ENCODE measurements at places on chromosomes 12 and 14.

DNA sequence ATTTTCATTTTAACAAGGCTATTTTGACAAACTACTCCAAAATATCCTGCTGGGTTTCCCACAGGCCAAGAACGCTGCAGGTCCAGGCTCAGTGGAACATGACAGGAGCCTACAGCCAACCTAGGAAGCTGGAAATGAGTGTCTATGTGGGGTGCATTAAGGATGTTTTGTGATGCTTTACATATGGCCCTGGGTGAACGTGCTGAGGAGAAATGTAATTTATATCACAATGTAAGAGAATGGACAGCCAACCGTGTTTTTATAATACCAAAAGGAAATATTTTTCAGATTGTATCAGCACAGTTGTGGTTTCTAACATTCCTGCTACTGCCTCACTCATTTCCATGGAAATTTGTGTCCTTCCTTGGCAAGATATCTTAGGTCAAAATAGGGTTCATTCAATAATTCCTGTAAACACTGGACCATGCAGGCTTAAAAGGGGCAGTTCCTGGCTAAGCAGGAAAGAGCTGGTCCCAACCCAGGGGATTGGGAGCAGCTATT is 51.5 kb downstream of the ST8SIA1 start:
- DNase-seq = no peak

GRCh38 chr12:100539202-100539601 is 34.3 kb upstream of the GAS2L3 start:
- DNase-seq = no peak

DNA sequence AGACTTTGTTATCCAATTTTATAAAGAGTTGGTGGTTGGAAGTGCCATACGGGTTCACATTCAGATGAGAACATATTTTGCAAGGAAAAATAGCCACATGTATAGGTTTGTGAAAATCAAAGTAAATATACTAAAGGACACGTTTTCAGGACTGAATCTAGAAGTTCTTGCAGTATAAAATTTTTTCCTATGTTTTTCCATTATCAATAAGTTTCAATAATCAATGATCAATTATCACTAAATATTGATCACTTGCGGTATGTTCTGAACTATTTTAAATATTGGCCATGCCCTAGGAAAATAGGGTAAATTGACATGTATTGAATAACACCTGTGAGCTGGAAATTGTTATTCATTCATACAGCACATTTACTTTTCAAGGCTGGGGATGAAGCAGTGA is 25.9 kb downstream of the ALG10B start:
- DNase-seq = no peak

GRCh38 chr12:120540445-120540844 is 6.3 kb downstream of the RNF10 start:
- no peak for DNase-seq

GRCh38 chr14:61737915-61738314 is 24.3 kb upstream of the SNAPC1 start:
- no peak for DNase-seq

DNA sequence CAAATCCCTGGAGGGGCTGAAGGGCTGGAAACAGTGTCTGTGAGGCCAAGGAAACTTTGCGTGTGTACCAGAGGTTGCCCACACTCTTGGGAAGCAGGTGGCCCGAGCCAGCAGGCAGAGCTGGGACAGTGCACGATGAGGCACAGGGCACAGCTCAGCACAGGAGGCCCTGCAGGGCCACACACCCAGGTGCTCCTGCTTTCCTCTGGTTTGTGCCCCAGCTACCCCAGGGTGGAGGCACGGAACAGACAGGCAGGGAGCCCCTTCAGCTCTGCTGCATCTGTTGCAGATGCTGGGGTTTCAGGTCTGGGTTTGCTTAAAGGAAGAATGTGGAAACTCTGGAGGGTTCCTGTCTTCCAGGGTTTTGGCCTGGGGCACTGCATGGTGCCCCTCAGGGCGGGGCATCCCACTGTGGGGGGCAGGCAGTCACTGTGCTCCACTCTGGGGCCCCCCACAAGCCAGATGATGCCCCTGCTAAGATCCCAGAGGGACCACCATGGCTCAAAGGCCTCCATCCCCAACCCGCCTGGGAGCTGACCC is 8.6 kb downstream of the TMEM179 start:
- no peak for DNase-seq

DNA sequence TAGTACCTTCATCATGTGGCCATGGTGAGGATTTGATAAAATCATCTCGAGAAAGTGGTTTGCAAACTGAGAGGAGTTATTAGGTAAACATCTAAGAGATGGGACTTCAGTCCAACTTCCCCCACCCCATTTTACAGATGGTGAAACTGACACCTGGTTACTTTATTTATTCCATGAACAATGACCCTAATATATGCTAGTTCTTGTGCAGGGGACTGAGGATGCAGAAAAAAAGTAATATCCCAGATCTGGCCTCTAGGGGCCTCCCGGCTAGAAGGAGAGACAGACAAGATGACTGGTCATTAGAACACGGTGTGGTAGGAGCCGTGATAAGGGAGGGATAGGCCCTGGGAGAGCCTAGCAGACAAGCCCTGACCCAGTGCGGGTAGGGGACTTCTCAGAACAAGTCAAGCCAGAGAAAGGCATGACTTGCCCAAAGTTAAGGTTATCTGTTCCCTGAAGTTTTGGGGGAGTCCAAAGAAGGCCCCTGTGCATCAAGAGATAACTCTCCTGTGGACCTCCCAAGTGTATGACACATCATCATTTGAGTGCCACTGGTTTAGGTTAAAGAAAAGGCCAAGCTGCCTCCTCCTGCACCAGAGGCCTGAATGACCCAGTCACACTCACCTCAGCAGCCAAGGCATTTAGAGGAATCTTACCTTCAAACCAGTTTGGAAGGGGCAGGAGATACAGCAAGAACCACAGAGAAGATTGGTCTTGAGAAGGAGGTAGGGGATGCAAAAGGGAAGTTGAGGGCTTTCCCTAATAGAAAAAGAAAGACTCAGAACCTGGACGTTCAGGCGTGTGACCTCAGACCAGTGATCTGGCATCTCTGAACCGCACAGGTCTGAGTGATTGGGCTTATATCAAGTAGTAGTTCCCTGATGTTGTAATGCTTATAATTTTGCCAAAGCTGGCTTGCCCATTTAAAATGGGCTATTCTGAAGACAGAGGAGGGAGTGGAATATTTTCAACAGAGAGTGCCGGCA is 1.6 kb downstream of the CMKLR1 start:
- no peak for DNase-seq

DNA sequence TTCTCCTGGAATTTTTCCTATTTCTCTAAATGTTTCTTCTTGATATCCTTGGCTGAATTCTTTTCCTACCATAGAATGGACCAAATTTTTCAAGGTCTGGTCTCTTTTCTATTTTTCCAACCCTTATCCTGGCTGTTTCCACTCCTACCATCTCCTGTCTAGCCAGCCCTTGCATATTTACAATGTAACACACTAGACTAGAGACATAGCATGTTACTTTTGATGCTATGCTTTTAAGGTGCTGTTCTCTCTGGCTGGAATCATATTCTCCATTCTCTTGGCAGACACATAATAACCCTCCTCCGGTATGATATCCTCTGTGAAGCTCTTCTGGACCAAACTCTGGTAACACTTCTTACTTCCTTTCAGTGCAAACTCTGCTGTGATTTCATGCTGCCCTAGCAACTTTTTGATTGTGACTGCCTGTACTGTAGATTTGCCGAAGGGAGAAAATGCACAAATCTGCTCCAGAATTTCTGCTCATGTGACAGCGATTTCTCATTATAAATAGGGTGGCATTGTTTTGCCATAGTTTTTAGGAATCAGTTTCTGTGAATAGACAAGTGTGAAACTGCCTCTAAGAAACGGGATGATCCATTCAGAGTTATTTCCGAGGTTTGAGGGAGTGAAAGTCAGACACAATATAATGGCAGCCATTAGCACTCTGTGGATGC is 284.4 kb downstream of the MDGA2 start:
- no peak for DNase-seq

DNA sequence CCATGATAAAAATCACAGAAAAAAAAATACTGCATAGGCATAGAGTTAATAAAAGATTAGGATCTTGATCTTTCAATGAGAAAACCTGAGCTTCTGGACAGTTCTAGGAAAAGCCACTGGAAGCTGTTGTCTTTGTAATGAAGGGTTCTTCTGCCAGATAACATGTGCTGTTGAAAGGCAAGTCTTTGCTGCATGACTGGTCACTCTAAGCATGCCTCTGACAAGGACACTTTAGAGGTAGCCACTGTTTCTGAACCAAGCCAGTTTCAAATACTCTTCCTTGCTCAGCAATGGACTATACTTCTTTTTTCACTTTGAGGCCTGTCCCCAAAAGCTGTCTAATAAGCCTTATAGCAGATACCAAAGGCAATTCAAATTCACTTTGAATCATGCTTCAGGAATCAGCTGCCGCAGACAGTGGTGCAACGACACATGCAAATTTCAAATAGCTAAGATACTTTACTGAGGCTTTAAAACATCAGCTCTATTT is 70.2 kb downstream of the BTG1 start:
- no peak for DNase-seq
